Left renal pelvis (tissue), 4 donors: ENCODE measurements at places on chromosomes 6 and 20.

- no peak for DNase-seq
Observed at GRCh38 chr6:158849899-158850806, 31.0 kb upstream of the EZR start.

DNA sequence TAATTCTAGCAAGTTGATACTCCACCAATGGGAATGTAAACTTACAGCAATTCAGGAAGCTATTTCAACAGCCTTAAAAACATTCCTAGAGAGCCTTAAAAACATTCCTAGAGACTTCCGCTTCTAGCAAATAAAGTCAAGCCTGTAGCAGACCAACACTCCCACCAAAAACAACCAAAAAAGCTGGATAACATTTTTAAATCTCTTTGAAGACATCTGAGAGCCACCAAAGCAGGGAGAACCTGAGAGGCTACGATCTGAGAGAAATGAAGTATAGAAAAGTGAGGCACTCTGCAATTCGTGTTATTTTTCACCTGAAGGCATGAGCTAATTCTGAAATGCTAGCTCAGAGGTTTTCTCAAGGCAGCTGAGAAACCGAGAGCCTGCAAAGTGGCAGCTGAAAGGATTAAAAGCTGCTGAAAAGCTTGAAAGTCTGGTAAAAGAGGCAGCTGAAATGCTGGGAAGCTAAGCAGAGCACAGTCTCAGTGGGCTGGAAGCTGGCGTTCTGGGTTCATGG lies 20.9 kb downstream of the GPR63 start:
- DNase-seq: no peak

GRCh38 chr6:126513198-126513597 lies 173.3 kb downstream of the CENPW start:
- no peak for DNase-seq

DNA sequence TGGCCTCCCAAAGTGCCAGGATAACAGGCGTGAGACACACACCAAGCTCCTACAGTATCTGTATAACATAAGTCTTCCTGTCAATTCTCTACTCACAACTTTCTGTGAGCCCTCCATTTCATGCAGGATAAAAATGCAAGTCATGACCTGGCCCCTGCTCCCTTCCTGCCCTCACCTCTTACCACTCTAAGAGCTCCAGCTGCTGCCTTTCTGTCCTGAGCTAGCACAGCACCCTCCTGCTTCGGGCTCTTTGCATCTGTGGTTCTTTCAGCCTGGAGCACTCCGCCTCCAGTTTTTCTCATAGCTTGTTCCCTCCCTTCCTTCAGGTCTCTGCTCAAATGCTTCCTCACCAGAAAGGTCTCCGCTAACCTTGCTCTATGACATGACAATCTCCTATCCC lies 23.7 kb upstream of the TRPC4AP start:
- no peak for DNase-seq

GRCh38 chr20:54026295-54027064 lies 43.9 kb downstream of the BCAS1 start:
- DNase-seq: no peak

GRCh38 chr6:88843040-88843439 lies 120.4 kb downstream of the RNGTT start:
- DNase-seq: no peak

GRCh38 chr6:21961226-21961625 lies 335.6 kb downstream of the PRL start:
- DNase-seq: no peak

DNA sequence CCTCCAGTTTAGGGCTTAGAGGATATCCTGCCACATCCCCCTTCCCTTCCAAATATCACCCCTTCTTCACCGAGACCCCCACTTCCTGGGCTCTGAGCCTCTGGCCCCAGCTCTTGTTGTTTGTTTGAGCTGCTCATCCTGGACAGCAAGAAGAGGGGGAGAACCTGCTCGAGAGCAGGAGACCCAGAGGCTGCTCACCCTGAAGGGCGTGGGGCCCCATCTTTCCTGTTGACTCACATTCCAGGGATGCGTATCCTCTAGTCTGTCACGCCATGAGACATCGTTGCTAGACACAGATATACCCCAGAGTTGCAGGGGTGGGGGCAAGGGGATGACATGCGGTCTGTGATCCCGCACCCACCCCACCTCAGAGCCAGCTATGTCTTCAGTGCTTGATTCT lies 5.7 kb upstream of the TNXB start:
- DNase-seq: no peak

GRCh38 chr6:150301846-150302519 lies 66.8 kb upstream of the IYD start:
- no peak for DNase-seq

DNA sequence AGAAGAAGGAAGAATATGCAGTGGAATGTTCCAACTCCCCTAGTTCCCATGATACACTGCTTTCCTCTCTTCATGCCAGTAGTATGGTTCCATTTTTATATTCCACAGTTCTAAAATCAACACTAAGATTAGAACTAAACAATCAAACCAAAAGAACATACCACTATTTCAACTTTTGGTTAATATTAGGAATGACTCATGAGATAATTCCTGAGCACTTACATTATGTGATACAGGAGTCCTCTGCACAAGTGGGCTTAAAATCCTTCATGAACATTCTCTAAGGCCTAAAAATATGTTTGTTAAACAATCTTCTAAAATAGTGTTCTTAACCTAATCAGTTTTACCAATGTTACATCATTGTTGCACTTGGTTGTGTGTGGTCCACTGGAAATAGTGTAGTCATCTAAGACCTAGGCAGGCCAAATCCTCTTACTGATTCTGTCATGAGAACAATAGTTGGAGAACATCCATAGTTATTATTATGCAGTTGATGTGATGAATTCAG lies 30.3 kb upstream of the RCAN2 start:
- no peak for DNase-seq

GRCh38 chr6:133408543-133408942 lies 167.4 kb downstream of the EYA4 start:
- no peak for DNase-seq

DNA sequence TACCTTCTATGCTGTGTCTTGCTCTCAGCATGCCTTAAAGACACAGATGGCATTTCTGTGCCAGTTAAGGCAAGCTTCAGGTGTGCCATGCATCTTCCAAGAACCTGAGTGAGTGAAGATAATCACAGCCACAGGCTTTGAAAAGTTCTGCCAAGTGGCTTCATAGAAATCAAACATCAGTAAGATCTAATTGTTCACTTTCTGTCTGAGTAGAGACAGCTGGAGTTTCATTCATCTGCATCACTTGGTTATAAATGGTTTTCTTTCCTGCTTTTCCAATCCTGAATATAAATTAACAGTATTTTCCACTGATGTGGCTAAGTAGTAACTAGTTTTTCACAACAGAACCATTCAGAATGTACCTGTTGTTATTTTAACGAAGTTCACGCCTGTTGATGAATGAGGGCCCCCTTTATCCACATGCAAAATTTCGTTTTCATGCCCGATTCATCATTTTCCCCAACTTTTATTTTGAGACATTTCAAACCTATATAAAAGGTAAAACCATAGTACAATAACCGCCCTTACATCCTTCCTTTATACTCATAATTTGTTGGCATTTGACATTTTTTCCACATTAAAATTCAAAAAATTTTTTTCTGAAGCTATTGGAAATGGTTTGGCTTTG lies 38.6 kb upstream of the KCNG1 start:
- DNase-seq: no peak

DNA sequence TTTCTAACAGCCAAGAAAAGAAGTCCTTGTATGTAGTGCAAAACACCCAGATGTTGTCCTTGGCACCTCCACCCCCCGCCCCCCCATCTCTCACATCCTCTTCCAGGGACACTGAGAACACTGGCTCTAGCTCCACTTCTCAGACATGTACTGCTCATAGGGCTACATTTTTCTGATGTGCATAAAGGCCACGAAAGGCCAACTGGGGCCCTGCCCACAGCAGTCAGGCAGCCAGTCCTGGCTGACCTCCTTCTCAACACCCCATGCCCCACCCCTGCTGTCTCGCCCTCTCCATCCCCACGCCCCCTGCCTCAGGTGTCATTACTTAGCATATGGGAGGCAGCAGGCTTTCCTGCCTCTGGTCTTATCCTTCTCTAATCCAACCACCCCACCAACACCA lies 11.3 kb downstream of the GABRR1 start:
- DNase-seq: no peak

GRCh38 chr20:33853507-33853813 lies 42.3 kb downstream of the CHMP4B start:
- no peak for DNase-seq

DNA sequence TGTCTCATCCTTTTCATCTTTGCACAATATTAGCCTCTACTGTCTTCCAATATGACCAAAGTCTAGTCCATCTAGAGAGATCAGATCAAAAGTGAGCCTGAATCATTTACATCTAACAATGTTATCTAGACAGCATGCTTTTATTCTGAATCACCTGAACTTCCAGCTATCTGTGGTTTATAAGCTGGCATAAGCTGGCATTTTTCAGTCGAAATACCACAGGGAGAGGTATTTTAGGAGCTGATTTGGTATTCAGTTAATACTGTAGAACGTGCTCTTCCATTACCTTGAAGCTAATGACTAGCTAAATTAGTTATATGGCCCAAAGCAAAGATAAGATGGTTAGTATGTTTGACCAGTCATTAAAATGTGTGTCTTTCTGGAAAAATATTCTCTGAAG lies 188.3 kb upstream of the AGPAT4 start:
- no peak for DNase-seq

DNA sequence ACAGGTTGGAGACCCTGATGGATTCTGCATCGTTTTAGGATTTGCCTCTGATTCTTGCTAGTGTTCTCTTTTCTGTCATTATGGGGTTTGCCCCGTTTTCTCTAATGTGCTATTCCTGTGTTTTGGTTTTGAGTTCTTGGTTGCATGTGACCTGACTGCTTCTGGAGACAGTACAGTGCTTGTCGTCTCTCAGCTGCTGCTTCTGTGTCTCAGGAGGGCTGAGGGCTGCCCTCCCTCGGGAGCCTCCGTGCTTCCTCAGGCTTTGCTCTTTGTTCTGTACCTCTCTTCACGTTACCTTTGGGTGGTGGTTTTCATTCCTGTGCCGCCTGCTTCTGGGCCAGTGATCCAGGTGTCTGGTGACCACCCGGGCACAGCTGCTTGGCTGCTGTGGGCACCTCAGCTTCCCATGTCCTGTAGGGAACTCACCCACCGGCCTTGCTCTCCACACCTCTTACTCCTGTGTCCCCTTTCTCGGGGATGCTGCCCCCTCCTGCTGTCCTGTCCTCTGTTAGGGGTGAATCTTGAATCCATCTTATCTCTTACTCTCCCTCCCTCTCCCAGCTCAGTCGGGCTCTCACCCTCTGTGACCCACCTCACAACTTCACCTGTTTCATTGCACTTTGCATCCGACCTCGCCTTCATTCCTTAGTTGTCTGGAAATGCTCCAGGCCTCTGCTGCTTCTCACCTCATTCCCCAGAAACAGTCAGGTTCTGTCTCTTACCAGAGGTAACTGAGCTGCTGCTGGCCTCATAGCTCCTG lies 33.2 kb downstream of the PANK2 start:
- no peak for DNase-seq

- DNase-seq: no peak
Observed at GRCh38 chr20:433300-433975, 25.3 kb downstream of the RBCK1 start.

- no peak for DNase-seq
Observed at GRCh38 chr6:44316481-44316880, 3.3 kb upstream of the AARS2 start.

- DNase-seq: no peak
Observed at GRCh38 chr6:3367630-3368029, 89.2 kb downstream of the SLC22A23 start.

- DNase-seq: no peak
Observed at GRCh38 chr20:63957690-63958441, 1.6 kb upstream of the UCKL1 start.

DNA sequence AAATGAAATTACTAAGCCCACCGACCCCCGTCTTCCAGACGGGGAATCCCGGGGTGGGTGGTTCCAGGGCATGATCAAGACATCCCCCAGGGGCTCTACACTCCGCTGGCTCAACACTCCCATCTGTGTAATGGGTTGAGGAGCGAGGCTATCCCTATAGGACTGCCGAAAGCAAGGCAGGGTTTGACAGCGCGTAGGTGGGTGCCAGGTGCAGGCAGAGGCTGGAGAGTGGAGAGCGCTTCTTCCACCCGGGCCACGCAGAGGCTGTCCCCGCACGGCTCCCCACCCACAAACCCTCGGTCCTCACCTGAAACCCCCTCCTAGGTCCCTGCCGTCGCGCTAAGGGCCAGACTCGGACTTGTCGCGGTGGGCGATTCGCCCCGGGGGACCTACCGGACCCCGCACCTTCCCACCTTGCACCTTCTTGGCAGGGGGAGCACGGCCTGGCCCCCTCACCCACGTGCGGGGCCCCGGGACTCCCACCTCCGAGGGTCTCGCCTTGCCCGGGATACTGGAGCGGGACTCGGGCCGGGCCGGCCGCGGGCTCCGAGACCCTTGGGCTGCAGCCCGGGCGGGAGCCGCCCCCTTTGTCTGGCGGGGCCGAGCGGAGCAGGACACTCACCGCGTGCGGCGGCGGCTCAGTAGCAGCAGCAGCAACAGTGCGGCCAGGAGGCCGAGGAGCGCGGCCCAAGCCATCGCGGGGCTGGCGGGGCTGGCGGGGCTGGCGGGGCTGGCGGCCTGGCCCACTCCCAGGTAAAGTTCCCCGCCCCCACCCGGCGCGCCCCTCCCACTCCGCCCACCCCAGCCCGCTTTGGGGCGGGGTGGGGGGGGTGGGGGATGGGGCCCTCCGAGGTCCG lies at the start of gene PTGIS:
TSS of gene PTGIS (minus strand) at position 717 of the 857 bp plus-strand sequence. CDS start at position 696, 21 bp downstream.
- DNase-seq: no peak

- DNase-seq: no peak
Observed at GRCh38 chr6:6221787-6222535, 98.5 kb downstream of the F13A1 start.

- no peak for DNase-seq
Observed at GRCh38 chr6:131575834-131576478, 2.9 kb downstream of the ARG1 start.

DNA sequence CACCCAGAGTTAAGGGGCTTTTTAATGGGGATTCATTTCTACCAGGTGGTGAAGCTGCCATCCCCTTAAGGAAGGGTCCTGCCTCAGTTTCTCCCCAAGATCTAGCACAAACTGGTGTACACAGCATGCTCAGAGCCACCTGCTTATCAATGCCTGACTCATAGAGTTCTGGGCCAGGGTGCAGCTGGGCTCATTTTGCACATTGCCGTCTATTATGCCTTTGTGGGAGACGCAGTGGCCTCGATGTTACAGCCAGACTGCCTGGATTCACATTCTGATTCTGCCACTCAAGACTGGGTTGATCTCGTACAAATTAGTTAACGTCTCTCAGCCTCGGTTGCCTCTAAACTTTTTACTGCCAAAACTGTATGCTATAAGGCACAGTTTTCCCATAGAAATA lies 365.7 kb downstream of the ZFAND3 start:
- no peak for DNase-seq

DNA sequence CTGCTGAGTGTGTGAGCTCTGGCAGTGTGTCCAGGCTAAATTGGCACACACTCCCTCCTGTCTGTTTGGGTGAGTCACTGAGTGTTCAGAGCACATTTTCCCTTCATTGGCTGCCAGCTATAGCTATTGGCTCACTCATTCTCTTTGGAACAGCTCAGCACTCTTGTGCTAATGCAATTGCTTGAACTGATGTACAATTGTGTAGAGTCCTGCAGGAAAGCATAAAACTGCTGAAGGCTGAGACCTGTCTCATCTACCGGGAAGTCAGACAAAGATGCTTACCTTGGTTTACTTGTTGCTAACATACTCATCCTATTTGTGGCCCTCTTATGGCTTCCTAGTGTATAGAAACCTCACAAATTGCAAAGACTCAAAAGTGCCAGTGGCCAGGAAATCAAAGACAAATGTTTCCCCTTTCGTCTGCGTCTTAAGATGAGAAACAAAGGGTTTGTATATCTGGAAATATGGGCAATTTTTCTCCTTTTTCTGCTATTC lies 351.0 kb downstream of the BCKDHB start:
- no peak for DNase-seq
